ENCODE measurements at places on chromosomes 2 and 18. TPM values are rescaled to one million over a fixed set of nuclear protein-coding genes. Genes with fewer than 3 reads are reported as not detected.

Gene UGT1A6
- total RNA-seq, result not detected

GRCh38 chr2:119644186-119644585 is 34.8 kb upstream of the TMEM177 start:
- H3K4me3 ChIP-seq, result no peak overlapping the region
- H3K36me3 ChIP-seq, result no peaks in the 10 kb centered on the region
- H3K27ac ChIP-seq, result no peak overlapping the region
- peaks cover 10% of the 10 kb centered on the region for H3K4me1 ChIP-seq
- peaks cover 8% of the 10 kb centered on the region for H3K27me3 ChIP-seq

DNA sequence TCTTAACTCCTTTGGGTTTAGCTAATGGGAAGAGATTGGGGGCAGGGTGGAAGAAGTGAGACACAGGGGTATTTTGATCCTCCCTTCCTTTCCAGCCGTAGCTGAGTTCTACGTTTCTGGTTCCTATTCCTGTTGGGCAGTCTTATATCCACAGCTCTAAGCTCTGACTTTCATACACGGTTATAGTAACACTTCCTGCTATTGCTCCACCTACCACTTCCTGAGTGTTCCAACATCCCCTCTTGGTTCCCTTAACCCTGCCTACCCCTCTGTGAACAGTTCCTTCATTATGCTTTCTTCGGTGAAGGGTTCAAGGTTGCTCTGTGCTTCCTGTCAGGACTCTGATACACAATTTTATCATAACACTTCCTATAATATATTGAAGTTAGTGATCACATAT is 205.1 kb downstream of the DNAH7 start:
- peaks cover 44% of the 10 kb centered on the region for H3K27me3 ChIP-seq
- no peak overlapping the region for H3K4me3 ChIP-seq
- no peaks in the 10 kb centered on the region for H3K4me1 ChIP-seq
- no peaks in the 10 kb centered on the region for H3K36me3 ChIP-seq
- DNase-seq, result no peak

DNA sequence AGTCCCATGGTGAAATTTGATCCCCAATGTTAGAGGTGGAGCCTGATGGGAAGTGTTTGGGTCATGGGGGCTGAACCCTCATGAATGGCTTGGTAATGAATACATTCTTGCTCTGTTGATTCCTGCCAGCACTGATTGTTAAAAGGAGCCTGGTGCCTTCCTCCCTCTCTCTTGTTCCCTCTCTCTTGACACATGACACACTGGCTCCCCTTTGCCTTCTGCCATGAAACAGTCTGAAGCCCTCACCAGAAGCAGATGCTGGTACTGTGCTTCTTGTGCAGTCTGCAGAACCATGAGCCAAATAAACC is 30.6 kb upstream of the EPC2 start:
- H3K4me1 ChIP-seq, result peaks cover 28% of the 10 kb centered on the region
- H3K4me3 ChIP-seq, result no peak overlapping the region
- DNase-seq, result no peak
- no peaks in the 10 kb centered on the region for H3K27me3 ChIP-seq
- H3K36me3 ChIP-seq, result no peaks in the 10 kb centered on the region

DNA sequence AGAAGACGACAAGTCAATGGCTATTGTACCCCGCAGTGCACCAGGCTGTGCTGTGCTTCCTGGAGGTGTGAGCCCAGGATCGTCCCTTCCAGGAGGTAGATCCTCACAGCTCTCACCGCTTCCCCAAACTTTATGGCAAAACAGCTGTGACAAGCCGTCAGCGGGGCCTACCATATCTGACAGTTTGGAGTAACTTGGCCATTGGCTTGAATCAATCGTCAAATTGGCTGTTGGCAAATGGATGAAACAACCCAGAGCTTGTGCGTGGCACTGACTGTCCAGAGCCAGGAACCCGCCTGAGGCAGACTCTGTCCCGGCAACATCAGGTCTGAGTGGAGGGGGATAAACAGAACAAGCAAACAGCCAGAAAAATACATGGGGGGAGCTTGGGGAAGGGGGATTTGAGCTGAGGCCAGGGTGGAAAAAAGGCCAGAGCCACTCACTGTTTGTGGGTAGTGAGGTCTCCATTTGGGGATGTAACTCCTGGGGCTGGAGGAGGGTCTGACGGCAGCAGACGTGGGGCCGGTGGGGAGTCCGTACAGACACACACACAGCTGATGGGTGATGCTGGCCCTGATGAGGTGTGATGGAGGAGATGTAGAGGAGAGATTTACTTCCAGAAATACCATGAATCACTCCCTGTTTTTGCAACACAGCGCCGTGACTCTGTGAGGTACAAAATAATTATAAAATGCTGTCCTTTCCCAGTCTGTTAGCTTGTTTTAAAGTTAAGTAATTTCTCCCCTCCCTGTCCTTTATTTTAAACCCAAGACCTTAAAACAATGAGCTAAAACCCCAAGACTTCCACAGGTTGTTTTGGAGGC is 174.8 kb downstream of the TWIST2 start:
- peaks cover 34% of the 10 kb centered on the region for H3K4me1 ChIP-seq
- no peak overlapping the region for H3K4me3 ChIP-seq
- H3K27ac ChIP-seq, result no peak overlapping the region
- no peak for DNase-seq

Gene TYMS
- 49.5 TPM for total RNA-seq

Gene SCN9A
- 30.1 TPM for total RNA-seq

DNA sequence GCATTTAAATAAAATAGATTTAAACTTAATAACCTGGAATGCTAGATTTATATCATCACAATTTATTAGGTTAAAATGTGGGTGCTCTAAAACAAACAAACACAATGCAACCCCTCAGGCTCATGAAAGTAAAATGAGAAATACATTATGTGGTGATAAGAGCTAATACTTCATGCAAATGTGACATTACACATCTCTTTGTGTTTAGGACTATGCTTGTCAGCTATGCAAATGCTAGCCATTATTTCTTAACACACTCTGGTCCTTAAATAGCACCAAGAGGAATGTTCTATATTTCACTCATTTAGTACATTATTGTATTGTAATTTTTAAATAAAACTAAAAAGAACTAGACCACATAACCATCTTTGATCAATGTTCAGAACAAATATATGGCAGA is 627.6 kb downstream of the DPP10 start:
- no peaks in the 10 kb centered on the region for H3K27me3 ChIP-seq
- no peaks in the 10 kb centered on the region for H3K36me3 ChIP-seq
- no peak overlapping the region for H3K27ac ChIP-seq
- no peak overlapping the region for H3K4me3 ChIP-seq
- no peaks in the 10 kb centered on the region for H3K4me1 ChIP-seq
- no peak for DNase-seq

Gene KYNU
- not detected for total RNA-seq

DNA sequence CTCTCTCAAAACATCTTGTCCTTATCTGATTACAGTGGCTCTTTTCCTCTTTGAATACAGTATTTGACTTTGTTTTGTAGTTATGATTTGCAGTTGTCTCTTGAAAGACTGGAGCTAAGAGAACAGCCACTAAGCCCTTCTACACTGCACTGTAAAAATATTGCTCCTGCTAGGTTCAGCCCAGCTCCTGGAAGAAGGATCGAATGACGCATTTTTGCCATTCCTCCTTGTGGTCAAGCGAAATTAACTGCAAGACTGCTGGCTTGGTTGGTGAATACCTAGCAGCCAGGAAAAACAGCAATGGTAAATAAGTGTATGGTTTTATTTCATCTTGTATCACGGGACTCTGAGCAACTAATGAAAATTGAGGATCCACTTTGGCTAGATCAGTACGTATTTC is 407.8 kb upstream of the CDH2 start:
- H3K36me3 ChIP-seq, result no peaks in the 10 kb centered on the region
- peak overlapping the region; percentile 50 for H3K27ac ChIP-seq
- no peaks in the 10 kb centered on the region for H3K27me3 ChIP-seq
- no peak for DNase-seq
- peaks cover 15% of the 10 kb centered on the region for H3K4me1 ChIP-seq
- no peak overlapping the region for H3K4me3 ChIP-seq

DNA sequence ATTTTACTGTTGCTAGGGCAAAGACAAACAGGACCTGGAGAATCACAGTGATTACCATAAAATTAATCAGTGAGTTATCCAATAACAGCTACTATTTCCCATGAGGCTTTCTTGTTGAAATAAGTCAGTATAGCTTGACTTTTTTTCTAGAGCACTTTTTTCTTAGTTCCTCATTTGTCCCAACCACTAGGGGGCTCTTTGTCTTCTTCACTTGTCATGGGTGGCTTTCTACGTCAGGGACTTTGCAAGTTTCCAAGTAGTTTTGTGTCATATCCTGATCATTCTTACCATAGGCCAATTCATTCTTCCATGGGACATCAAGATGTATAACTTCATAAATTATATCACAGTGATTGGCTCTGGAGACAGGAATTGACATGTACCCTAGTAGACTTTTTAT is 1019.6 kb upstream of the PIK3C3 start:
- no peaks in the 10 kb centered on the region for H3K4me1 ChIP-seq
- no peak overlapping the region for H3K4me3 ChIP-seq
- no peak for DNase-seq
- H3K27ac ChIP-seq, result no peak overlapping the region
- H3K27me3 ChIP-seq, result peaks cover 2% of the 10 kb centered on the region
- H3K36me3 ChIP-seq, result no peaks in the 10 kb centered on the region

Gene CFAP53
- total RNA-seq, result 0.26 TPM

Gene ASPRV1
- 1.2 TPM for total RNA-seq
